Thyroid gland (tissue), 4 donors: ENCODE measurements at places on chromosomes 12 and 14.
A peak's percentile ranks its signal among the peaks of the same experiment; 100 is the strongest.

DNA sequence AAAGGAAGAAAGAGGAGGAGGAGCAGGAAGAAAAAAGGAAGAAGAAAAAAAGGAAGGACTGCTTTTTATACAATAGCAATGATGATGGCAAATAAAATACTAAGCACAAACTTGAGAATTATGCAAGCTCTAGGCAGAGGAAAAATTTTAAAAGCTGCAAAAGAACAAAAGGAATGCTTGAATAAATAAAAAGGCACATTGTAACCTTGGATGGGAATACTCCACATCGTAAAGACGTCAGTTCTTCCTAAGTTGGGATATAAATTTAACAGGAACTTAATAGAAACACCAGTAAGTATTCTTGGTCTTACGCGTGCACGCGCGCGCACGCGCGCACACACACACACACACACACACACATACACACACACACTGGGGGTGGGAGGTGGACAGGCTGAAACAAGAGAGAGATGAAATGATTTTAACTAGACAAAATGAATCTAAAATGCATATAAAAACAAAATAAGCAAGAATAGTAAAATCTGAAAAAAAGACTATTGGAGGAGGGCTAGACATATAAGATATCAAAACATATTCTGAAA is 43.0 kb downstream of the SERPINA3 start:
- no peaks in the 10 kb centered on the region for H3K36me3 ChIP-seq
- H3K4me1 ChIP-seq = no peaks in the 10 kb centered on the region
- H3K4me3 ChIP-seq = no peak overlapping the region

GRCh38 chr14:104107611-104108569 is 22.4 kb downstream of the ASPG start:
- no peak overlapping the region for H3K27ac ChIP-seq
- peak; percentile 3 for DNase-seq
- H3K27me3 ChIP-seq = no peaks in the 10 kb centered on the region
- H3K4me1 ChIP-seq = peaks cover 9% of the 10 kb centered on the region
- H3K4me3 ChIP-seq = no peak overlapping the region

DNA sequence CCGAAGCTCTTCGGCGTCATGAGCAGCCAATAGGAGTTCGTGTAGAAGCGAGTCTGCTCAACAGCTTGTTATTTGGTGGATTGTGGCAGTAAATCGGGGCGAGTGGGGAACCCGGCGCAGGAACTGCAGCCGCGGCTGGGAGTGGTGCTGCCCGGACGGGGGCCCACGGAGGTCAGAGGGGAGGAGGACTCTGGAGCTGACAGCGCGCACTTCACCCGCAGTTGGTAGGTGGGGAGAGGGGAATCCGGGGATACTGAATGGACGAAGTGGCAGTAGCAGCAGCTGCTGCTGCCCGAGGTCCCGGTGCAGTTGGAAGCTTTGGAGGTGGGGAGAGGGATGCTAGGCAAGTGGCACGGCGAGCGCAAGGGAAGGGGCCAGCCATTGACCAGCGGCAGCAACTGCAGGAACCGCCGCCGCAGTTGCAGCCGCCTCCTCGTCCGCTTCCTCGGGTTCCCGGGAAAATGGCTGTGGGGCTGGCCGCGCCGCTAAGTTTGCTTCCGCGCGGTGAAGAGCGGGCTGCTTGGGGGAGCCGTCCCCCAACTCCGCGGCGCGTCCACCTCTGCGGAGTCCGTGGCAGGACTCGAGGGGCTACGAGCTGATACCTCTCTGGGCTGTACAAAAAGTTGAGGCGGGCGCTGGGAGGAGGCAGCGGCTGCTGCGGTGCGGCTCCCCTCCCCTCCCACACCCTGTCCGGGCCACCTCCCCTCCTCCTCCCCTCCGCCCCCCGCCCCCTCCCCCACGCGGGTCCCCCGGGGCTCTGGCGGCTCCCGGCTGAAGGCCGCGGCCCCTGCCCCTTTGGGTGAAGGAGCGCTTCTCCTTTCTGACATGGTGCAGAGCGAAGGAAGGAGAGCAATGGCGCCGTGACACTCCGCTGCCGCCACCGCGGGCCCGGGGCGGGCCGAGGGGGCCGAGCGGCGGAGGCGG is at the start of gene ARID4A:
Gene ARID4A, plus strand, starts transcription at position 79 of the 924 bp plus-strand sequence. CDS start 1,300 bp downstream, outside the sequence.
- peak; percentile 43 for DNase-seq
- H3K27ac ChIP-seq = peak within 1 kb of the TSS; percentile 96
- peaks cover 17% of the 10 kb centered on the region for H3K4me1 ChIP-seq
- H3K27me3 ChIP-seq = no peaks in the 10 kb centered on the region
- peak within 1 kb of the TSS; percentile 44 for H3K4me3 ChIP-seq
- H3K36me3 ChIP-seq = no peaks in the 10 kb centered on the region

DNA sequence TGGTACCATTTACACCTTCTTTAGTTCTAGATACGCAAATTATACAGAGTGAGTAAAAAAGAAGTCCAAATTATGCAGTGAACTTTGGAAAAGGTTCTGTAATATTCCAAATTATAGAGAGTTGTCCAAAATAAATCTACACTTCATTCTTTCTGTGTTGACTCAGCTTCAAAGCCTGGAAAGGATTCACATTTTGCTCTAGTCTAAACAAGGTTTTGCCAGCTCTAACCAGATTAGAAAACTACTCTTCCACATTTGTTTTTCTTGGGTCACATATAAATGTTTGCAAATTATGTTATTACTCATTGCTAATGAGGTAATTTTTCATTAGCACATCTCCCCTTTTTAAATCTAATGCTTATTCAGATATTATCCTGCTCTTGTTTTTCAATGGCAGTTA is 1562.4 kb upstream of the SEL1L start:
- H3K4me3 ChIP-seq = no peak overlapping the region
- no peaks in the 10 kb centered on the region for H3K27me3 ChIP-seq
- H3K4me1 ChIP-seq = no peaks in the 10 kb centered on the region
- no peak overlapping the region for H3K27ac ChIP-seq
- H3K36me3 ChIP-seq = no peaks in the 10 kb centered on the region

- no peak overlapping the region for H3K27ac ChIP-seq
- H3K36me3 ChIP-seq = no peaks in the 10 kb centered on the region
- no peaks in the 10 kb centered on the region for H3K27me3 ChIP-seq
- H3K4me3 ChIP-seq = no peak overlapping the region
- H3K4me1 ChIP-seq = peaks cover 7% of the 10 kb centered on the region
These were observed 64.2 kb downstream of the ELK3 start for GRCh38 chr12:96258104-96258961.

DNA sequence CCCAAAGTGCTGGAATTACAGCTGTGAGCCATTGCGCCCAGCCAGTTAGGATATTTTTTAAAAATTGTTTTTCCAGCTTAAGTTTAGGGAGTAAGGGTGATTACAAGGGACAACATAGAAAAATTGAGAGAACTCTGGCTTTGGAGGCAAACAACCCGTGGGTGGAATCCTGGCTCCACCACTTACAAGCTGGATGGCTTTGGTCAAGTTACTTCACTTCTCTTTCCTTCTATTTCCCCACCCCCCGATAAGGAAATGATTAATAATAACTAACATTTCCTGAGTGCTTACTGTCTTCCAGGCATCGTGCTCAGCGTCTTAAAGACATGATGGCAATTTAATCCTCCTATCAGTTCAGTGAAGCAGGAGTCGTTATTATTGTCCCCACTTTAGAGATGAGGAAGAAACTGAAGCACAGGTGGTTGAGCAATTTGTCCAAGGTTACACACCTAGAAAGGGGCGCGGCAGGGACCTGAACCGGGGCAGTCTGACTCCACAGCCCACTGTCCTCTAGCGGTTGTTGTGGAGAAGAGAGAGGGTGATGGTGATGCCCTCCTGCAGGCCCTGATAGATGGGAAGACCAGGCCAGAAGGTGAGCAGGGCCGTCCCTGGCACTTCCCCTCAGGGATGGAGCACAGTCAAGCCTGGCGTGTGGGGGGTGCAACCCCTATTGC is 16.7 kb upstream of the FAIM2 start:
- H3K4me3 ChIP-seq = no peak overlapping the region
- no peaks in the 10 kb centered on the region for H3K36me3 ChIP-seq
- DNase-seq = no peak
- no peaks in the 10 kb centered on the region for H3K27me3 ChIP-seq
- no peaks in the 10 kb centered on the region for H3K4me1 ChIP-seq

GRCh38 chr12:123011701-123012100 is 31.2 kb downstream of the ARL6IP4 start:
- no peaks in the 10 kb centered on the region for H3K36me3 ChIP-seq
- H3K4me1 ChIP-seq = no peaks in the 10 kb centered on the region
- no peak overlapping the region for H3K4me3 ChIP-seq
- no peak overlapping the region for H3K27ac ChIP-seq

- H3K36me3 ChIP-seq = peaks cover 23% of the 10 kb centered on the region
- H3K4me3 ChIP-seq = no peak overlapping the region
- H3K27me3 ChIP-seq = no peaks in the 10 kb centered on the region
- no peak for DNase-seq
These were observed 21.3 kb downstream of the DCAF4 start for GRCh38 chr14:72947366-72948160.

GRCh38 chr14:58882577-58883018 is 244.8 kb downstream of the DACT1 start:
- H3K27ac ChIP-seq = no peak overlapping the region
- no peak overlapping the region for H3K4me3 ChIP-seq
- no peaks in the 10 kb centered on the region for H3K27me3 ChIP-seq
- no peaks in the 10 kb centered on the region for H3K36me3 ChIP-seq
- DNase-seq = no peak
- H3K4me1 ChIP-seq = no peaks in the 10 kb centered on the region

GRCh38 chr14:83734431-83734830 is 1795.5 kb upstream of the FLRT2 start:
- H3K4me3 ChIP-seq = no peak overlapping the region
- H3K36me3 ChIP-seq = no peaks in the 10 kb centered on the region

- H3K27ac ChIP-seq = no peak overlapping the region
- H3K27me3 ChIP-seq = no peaks in the 10 kb centered on the region
- H3K4me1 ChIP-seq = no peaks in the 10 kb centered on the region
- no peak for DNase-seq
- H3K4me3 ChIP-seq = no peak overlapping the region
- peaks cover 88% of the 10 kb centered on the region for H3K36me3 ChIP-seq
These were observed 54.7 kb downstream of the DYNC1H1 start for GRCh38 chr14:102019006-102019540.

DNA sequence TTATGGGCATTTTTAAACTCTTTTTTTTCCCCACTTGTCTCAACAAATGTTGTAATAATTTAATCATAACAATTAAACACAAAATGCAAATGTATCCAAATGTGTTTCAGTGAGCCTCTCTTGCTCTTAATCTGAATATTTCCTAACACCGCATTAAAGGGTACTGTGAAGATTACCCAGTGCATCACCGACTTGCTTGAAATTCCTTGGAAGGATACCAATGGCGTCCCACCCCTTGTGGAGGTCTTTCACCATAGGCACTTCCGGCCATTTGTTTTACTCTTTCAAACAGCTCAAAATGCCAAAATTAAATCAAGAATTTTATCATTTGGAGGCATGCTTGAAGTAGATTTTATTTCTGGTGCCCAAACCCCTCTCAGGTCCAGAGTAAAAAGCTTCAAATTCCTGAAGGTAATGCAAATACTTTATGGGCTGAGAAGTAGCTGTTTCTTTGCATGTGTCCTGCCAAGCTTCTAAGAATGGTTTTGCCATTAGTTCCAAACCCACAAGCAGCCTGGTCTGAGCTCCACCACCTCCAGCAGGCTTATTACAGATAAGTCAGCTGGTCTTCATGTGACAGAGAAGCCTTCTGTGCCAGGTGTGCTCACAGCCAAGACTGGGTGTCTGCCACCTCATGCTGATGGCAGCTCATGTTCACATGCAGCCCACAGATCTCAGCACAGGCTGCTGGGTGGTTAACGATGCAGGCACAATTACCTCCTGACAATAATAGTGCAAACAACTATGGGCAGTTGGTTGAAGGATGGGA is 16.4 kb upstream of the NUDT4 start:
- peaks cover 43% of the 10 kb centered on the region for H3K4me1 ChIP-seq
- no peaks in the 10 kb centered on the region for H3K27me3 ChIP-seq
- H3K36me3 ChIP-seq = no peaks in the 10 kb centered on the region
- peak; percentile 80 for DNase-seq

GRCh38 chr12:49868952-49869815 is 26.3 kb upstream of the BCDIN3D start:
- DNase-seq = peak; percentile 96
- H3K4me3 ChIP-seq = no peak overlapping the region
- H3K4me1 ChIP-seq = peaks cover 57% of the 10 kb centered on the region
- no peaks in the 10 kb centered on the region for H3K27me3 ChIP-seq
- H3K36me3 ChIP-seq = no peaks in the 10 kb centered on the region
- H3K27ac ChIP-seq = peak overlapping the region; percentile 85

GRCh38 chr12:20483776-20484175 is 115.4 kb downstream of the PDE3A start:
- no peaks in the 10 kb centered on the region for H3K27me3 ChIP-seq
- H3K27ac ChIP-seq = no peak overlapping the region
- no peak overlapping the region for H3K4me3 ChIP-seq
- no peaks in the 10 kb centered on the region for H3K36me3 ChIP-seq
- DNase-seq = no peak

DNA sequence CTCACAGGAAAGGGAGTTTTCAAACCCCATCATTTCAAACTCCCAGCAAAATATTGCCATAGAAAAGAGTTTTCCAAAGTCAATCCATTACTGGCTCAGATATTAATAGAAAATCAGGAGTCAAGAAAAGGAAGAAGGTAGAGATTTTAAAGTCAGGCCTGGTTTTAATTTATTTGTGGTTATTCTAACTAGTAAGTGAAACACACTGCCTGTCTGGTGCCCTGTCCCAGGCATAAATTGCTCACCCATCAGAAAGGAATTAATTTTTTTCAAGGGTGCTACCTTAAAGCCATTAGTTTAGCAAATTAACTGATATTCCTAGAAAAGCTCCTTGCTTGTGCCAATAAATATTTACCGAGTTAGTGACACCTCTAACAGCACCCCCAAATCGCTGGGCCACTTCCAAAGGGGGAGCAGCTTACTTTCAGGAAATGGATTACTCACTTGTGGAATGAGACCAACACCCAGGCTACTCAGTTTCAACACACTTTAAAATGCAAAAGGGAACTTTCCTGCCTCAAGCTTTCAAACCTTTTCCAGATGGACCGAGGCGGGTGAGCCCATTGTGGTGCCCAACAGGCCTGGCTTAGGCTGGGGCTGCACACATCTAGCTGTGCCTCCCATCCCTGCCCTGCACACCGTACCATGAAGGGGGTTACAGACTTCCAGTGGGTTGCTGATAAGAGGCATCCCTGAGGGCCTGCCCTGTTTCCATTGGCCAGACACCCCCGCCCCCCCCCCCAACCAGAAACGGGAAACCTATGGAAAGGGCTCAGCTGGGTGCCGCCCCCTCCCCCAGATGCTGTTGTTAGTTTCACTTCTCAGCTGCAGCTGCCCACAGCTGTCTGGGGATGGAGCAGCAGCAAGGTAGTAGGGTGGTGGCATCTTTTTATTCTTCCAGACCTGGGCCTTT is 117.2 kb downstream of the SAMD4A start:
- no peaks in the 10 kb centered on the region for H3K27me3 ChIP-seq
- peak overlapping the region; percentile 42 for H3K27ac ChIP-seq
- no peak overlapping the region for H3K4me3 ChIP-seq
- no peaks in the 10 kb centered on the region for H3K36me3 ChIP-seq
- peaks cover 26% of the 10 kb centered on the region for H3K4me1 ChIP-seq

DNA sequence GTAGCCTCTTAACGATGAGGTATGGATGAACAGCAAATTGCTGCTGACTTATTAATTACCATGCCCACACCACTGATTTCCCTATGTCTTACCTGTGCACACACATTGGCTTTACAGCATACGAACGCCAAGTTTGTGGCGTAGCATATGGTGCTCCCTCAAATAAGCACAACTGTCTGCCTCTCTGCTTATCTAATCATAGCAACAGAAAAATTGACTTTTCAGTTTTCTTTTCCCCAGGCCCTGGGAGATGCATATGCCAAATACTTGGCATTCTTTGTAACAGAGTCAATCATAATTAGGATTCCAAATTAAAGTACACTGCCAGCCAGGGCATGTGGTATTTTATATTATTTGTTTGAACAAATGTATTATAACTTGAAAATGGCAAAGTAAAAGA is 625.5 kb downstream of the DIO2 start:
- H3K27ac ChIP-seq = no peak overlapping the region
- H3K4me3 ChIP-seq = no peak overlapping the region
- H3K4me1 ChIP-seq = peaks cover 4% of the 10 kb centered on the region
- no peaks in the 10 kb centered on the region for H3K36me3 ChIP-seq
